ENCODE measurements at places on chromosomes 6 and 20. TPM values are rescaled to one million over a fixed set of nuclear protein-coding genes. Genes with fewer than 3 reads are reported as not detected.

DNA sequence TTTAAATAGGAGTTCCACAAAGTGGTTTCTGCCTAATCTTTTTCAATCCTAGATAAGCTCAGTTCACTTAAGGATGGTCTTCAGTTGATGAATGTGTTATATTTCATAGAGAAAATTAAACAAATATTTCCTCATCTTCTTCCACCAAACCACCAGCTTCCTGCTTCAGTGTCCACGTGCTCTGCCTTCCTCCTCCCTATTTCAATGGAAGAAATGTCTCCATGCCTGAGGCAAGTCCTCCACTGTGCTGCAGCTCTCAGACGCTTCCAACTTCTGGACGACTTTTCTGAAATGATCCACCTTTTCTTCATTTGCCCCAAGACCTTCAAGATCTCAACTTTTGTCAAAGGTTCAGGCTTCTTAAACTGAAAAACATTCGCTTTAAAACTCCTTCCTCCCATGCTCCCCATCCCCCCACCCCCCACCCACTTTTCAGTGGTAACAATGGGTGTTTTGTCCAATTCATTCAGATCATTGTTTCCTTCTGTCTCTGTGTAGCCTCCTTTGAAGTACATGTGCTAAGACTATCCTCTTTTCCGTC lies 25.3 kb upstream of the FABP7 start:
- no peaks in the 10 kb centered on the region for H3K36me3 ChIP-seq
- H3K4me1 ChIP-seq: no peaks in the 10 kb centered on the region
- no peaks in the 10 kb centered on the region for H3K27me3 ChIP-seq
- no peak for DNase-seq

- DNase-seq: no peak
- no peaks in the 10 kb centered on the region for H3K36me3 ChIP-seq
- H3K4me1 ChIP-seq: no peaks in the 10 kb centered on the region
- no peak overlapping the region for H3K27ac ChIP-seq
- no peaks in the 10 kb centered on the region for H3K27me3 ChIP-seq
Measured at GRCh38 chr6:137351890-137352289, 132.7 kb upstream of the IFNGR1 start.

- no peaks in the 10 kb centered on the region for H3K36me3 ChIP-seq
- DNase-seq: no peak
- no peak overlapping the region for H3K27ac ChIP-seq
- H3K27me3 ChIP-seq: peaks cover 12% of the 10 kb centered on the region
- H3K4me1 ChIP-seq: peaks cover under 1% of the 10 kb centered on the region
- no peak overlapping the region for H3K4me3 ChIP-seq
Measured at GRCh38 chr6:100472674-100473073, 8.0 kb upstream of the SIM1 start.

DNA sequence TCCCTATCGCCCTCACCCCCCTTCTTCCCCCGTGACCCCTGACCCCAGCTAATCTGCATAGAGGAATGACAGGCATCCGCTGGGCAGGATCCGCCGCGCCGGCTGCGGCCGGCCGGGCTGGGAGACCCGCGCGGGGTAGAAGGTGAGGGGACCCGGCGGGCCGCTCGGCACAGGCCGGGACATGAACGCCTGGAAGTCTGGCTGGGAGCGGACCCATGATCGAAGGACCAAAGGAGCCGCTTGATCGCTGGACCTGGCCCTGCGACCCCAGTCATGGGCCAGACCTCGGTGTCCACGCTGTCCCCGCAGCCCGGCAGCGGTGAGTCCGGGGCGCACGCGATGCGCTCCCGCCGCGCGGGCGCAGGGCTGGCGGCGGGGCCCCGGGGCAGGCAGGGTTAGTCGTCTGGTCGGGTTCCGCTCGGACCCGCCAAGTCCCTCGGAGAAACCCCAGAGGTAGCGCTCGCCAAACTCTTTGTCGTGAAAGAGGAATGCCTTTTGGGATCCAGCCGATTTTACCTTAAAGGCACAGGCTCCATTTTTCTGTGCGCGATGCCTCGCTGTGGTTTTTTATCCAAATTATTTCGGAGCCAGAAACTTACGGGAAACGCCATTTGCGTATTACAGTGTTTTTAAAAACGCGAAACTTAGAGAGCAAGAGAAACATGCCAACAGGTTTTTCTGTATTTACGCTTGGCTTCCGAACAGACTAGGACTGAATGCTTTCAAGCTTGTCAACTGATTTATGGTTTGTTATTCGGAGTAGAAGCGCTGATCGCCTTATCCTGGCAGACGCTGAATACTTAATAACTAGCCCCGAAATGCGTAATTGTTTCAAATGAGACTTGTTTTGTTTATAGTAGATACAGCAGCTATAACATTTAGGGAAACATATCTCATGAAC lies at the start of gene PHACTR2:
Gene PHACTR2, plus strand, starts transcription at position 75 of the 901 bp plus-strand sequence. Its CDS starts 199 bp downstream, at position 274.
- H3K4me1 ChIP-seq: peaks cover 29% of the 10 kb centered on the region
- no peaks in the 10 kb centered on the region for H3K36me3 ChIP-seq
- H3K27me3 ChIP-seq: no peaks in the 10 kb centered on the region
- no peak for DNase-seq
- peak within 1 kb of the TSS; percentile 97 for H3K27ac ChIP-seq
- H3K4me3 ChIP-seq: peak within 1 kb of the TSS; percentile 95

GRCh38 chr6:158503846-158504245 lies 56.0 kb upstream of the TMEM181 start:
- no peak overlapping the region for H3K4me3 ChIP-seq
- peaks cover 13% of the 10 kb centered on the region for H3K36me3 ChIP-seq
- H3K27me3 ChIP-seq: no peaks in the 10 kb centered on the region
- DNase-seq: no peak
- H3K27ac ChIP-seq: no peak overlapping the region
- no peaks in the 10 kb centered on the region for H3K4me1 ChIP-seq

The SPATS1 gene
- not detected for total RNA-seq

The SLC22A7 gene
- not detected for total RNA-seq

The PSORS1C2 gene
- total RNA-seq: not detected

The GRM1 gene
- not detected for total RNA-seq

All from esophagus squamous epithelium (tissue), 5 donors.